ENCODE measurements at places on chromosomes 16 and 17. TPM values are rescaled to one million over a fixed set of nuclear protein-coding genes. Genes with fewer than 3 reads are reported as not detected.

The ARMC7 gene
- 15.9 TPM for total RNA-seq

The CTDNEP1 gene
- total RNA-seq, result 126 TPM

The ANKRD40CL gene
- not detected for total RNA-seq

DNA sequence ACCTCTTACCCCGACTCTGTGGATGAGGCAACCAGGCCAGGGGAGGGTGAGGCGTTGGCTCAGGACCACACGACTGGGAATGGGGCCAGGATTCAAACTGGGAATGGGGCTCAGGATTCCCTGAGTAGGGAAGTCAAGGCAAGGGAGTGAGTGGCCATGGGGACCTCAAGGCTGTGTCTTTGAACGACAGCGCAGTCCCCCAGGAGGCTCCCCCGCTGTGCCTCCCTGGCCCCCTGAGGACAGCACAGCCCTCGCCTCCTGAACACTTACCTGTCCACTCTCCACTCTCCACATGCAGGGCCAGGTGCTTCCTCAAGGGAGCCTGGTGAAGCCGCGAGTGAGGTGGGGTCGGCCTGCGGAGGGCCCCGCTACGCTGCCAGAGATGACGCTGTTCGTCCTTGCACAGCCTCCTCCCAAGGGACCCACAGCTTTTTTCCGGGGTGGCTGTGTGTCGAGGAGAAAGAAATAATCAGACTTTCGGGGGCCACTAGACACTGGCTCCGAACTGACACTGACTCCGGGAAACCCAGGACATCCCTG lies 6.9 kb downstream of the ZNF469 start:
- DNase-seq, result no peak
